ENCODE measurements at places on chromosomes 1 and 21. TPM values are rescaled to one million over a fixed set of nuclear protein-coding genes. Genes with fewer than 3 reads are reported as not detected.

GRCh38 chr1:171427852-171428471 lies 57.4 kb upstream of the PRRC2C start:
- H3K36me3 ChIP-seq, result no peaks in the 10 kb centered on the region
- H3K4me1 ChIP-seq, result no peaks in the 10 kb centered on the region
- DNase-seq, result no peak

DNA sequence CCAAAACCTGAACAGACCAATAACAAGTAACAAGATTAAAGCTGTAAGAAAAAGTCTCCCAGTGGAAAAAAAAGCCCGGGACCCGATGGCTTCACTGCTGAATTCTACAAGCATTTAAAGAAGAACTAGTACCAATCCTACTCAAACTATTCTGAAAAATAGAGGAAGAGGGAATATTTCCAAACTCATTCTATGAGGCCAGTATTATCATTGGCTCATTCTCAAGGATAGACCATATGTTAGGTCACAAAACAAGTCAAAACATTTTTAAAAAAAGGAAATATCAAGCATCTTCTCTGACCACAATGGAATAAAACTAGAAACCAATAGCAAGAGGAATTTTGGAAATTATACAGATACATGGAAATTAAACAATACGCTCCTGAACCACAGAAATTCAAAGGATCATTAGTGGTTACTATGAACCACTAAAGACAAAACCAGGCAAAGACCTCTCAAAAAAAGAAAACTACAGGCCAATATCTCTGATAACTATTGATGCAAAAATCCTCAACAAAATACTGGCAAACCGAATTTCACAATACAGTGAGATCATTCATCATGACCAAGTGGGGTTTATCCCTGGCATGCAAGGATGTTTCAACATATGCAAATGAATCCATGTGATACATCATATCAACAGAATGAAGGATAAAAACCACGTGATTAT lies 13.9 kb upstream of the IL20 start:
- H3K36me3 ChIP-seq, result peaks cover 4% of the 10 kb centered on the region
- no peak overlapping the region for H3K27ac ChIP-seq
- peaks cover 2% of the 10 kb centered on the region for H3K4me1 ChIP-seq
- H3K27me3 ChIP-seq, result peaks cover 31% of the 10 kb centered on the region

CFAP45 gene
- 1.6 TPM for total RNA-seq

DNA sequence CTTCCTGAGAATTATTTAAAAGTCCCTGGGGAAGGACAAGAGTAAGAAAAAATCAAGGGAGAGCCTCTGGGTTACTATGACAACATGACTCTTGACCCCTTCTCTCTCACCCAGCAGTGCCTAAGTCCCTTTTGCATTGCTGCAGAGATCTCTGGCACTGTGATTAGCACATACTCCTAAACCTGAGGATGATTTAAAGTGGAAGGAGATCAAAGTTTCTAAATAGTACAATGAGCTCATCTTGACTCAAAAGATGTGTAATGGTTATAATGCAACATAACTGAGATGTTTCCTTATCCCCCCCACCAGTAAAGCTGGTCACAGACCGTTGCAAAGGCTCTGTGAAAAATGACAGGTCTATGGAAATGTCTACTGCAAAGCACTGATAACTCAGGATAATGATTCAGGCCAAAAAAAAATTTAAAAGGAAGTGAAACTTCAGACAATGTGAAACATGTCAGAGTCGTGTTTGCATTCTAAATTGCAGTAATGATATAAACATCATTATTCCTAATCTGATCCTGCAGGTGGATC lies 519.2 kb downstream of the KIF26B start:
- DNase-seq, result no peak
- H3K27ac ChIP-seq, result no peak overlapping the region
- peaks cover 2% of the 10 kb centered on the region for H3K27me3 ChIP-seq
- H3K4me1 ChIP-seq, result no peaks in the 10 kb centered on the region

GRCh38 chr1:1259540-1259939 lies 13.0 kb upstream of the C1QTNF12 start:
- no peak overlapping the region for H3K4me3 ChIP-seq
- no peaks in the 10 kb centered on the region for H3K27me3 ChIP-seq
- peaks cover 11% of the 10 kb centered on the region for H3K4me1 ChIP-seq

BCAN gene
- not detected for total RNA-seq

DNA sequence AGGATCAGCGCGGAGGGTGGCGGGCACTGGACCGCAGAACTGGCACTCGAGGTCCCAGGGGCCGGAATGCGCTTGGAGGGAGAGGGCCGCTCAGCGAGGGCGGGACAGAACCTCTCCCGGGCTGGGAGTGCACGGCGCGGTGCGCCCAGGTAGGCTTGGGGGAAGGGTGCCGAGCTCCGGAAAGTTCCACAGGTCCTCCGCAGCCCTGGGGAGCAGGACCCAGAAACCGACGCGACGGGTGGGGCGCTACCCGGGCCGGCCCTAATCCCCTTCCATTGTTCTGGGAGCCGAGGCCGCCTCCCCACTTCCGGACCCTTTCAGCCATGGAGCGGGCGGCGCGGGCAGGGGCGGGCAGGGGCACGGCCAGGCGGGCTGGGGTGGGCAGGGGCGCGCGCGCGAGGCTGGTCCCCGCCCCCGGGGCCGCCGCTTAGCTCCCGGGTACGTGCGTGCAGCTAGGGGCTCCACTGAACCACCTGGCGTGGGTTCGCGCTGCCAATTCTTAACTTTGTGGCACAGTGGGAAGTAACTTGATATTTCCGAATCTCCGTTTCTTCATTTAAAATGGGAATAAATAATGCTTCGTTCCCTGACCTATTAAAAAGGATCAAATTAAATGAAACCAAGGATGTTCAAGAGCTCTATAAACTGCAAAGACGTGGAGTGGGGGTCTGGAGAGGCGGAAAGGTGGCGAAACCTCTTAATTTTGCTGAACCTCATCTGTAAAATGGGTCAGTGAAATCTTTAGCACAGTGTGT lies 20.7 kb downstream of the LGR6 start:
- no peaks in the 10 kb centered on the region for H3K36me3 ChIP-seq
- H3K27ac ChIP-seq, result no peak overlapping the region
- peaks cover 60% of the 10 kb centered on the region for H3K27me3 ChIP-seq
- peaks cover 6% of the 10 kb centered on the region for H3K4me1 ChIP-seq
- H3K4me3 ChIP-seq, result peak overlapping the region; percentile 56

LORICRIN gene
- total RNA-seq, result not detected

HSPA6 gene
- 1.4 TPM for total RNA-seq

DNA sequence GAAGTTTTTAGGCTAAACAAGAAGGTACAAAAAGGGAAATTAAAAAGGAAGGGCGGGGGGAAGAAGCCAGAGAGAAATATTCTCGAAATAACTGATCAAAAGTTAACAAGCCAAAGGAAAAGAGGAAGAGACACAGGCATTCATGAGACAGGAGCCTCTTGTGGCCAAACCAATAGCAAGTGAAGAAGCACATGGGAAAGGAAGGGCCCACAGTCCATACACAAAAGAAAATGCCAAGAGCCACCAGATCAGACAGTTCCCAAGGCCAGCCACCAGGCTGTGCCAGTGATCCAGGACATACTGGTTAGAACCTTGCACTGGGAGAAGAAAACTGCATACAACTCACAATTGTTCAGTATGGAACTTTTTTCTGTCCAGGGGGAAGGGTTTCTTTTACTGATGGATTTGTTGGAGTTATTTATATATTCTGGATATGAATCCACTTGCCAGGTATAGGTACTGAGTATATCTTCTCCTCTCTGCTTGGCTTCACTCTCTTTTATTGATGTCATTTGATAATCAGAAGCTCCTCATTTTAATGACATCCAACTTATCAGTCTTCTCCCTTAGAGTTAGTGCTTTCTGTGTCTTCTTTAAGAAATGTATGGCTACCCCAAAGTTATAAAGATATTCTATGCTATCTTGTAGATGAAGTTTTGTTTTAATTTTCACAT lies 76.8 kb downstream of the CD46 start:
- H3K27ac ChIP-seq, result peak overlapping the region; percentile 15
- H3K36me3 ChIP-seq, result peaks cover 3% of the 10 kb centered on the region
- peaks cover 69% of the 10 kb centered on the region for H3K4me1 ChIP-seq
- H3K4me3 ChIP-seq, result no peak overlapping the region

CCDC24 gene
- total RNA-seq, result 3.2 TPM

DNA sequence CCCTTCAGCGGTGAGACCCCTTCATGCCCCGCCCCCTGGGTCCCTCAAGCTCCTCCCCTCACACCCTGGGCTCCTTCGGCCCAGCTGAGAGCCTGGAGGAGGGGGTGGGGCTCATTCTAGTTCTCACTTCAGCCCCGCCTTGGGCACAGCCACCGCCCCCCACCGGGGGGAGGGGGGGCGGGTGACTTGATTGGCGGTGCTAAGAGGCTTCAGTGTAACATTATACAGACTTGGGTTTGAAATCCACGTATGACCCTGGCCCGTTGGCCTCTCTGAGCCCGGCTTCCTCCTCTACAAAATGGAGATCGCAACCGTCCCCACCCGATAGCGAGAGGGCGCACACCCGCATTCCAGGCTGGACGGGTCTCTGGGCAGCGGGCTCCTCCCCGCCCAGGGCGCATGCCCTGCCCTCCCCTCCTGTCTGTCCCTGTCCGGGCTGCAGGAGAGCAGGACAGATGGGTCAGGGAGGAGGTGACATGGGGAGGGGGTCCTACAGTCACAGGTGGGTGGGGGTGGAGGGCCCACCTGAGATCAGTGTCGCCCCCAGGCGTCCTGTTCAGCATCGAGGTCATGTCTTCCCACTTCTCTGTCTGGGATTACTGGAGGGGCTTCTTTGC lies 5.1 kb downstream of the CLCNKB start:
- no peak overlapping the region for H3K27ac ChIP-seq
- no peak for DNase-seq

GRCh38 chr1:236850077-236850979 lies 55.2 kb downstream of the MTR start:
- H3K4me1 ChIP-seq, result peaks cover 12% of the 10 kb centered on the region
- H3K27ac ChIP-seq, result no peak overlapping the region
- DNase-seq, result no peak

HAO2 gene
- not detected for total RNA-seq

- DNase-seq, result no peak
- no peak overlapping the region for H3K4me3 ChIP-seq
Measured at GRCh38 chr1:166089804-166090203, 77.0 kb downstream of the FAM78B start.

DNA sequence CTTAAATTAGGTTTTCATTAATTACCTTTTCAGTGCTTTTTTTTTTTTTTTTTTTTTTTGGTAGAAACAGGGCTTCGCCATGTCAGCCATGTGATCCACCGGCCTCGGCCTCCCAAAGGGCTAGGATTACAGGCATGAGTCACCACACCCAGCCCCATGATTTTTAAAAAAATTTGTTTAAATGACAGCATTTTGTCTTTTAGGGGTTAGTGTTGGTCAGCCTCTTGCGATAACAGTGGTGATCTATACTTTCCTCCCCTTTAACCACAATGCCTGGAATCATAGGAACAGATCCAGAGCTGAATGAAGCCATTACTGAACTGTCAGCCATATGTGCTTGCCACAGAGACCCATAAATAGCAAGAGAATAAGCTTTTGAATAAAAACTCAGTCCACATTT lies 73.9 kb downstream of the CACHD1 start:
- DNase-seq, result no peak
- H3K4me3 ChIP-seq, result no peak overlapping the region
- peaks cover 38% of the 10 kb centered on the region for H3K4me1 ChIP-seq
- H3K27ac ChIP-seq, result no peak overlapping the region

SDF4 gene
- 103 TPM for total RNA-seq

PLEKHN1 gene
- total RNA-seq, result 4.8 TPM

DNA sequence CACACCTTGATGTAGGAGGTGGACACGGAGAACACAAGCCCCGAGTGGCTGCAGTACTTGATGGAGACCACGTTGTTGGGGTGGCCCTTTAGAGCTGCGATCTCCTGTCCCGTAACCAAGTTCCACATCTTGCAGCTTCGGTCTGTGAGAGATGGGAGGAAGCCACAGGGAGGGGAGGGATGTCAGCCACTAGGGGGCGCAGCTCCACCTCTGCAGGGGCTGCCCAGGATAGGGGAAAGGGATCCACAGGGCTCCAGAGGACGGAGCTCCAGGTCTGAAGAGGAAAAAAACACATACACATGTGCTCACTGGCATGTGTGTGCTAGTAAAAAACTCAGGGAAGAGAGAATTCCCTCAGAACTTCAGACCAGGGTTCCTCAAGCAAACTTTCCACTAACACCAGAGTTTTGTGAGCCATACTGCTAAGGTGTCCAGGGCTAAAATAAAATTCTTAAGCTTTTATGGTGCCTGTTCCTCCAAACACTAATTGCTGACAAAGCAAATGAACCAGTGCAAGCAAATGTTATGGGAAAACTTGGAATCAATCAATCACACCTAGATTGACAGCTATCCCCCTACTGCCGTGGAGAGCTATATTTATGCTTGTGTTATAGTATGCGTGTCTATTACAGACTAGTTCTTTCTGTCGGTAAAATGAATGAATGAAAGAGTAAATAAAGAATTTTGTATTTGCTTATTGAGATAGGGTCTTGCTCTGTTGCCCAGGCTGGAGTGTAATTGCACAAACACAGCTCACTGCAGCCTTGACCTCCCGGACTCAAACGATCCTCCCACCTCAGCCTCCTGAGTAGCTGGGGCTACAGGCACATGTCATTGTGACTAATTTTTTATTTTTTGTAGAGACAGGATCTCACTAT lies 43.7 kb downstream of the KIF21B start:
- peaks cover 30% of the 10 kb centered on the region for H3K36me3 ChIP-seq
- H3K27ac ChIP-seq, result no peak overlapping the region
- no peaks in the 10 kb centered on the region for H3K4me1 ChIP-seq
- DNase-seq, result peak; percentile 72
- H3K27me3 ChIP-seq, result no peaks in the 10 kb centered on the region

GJA5 gene
- total RNA-seq, result not detected

DNA sequence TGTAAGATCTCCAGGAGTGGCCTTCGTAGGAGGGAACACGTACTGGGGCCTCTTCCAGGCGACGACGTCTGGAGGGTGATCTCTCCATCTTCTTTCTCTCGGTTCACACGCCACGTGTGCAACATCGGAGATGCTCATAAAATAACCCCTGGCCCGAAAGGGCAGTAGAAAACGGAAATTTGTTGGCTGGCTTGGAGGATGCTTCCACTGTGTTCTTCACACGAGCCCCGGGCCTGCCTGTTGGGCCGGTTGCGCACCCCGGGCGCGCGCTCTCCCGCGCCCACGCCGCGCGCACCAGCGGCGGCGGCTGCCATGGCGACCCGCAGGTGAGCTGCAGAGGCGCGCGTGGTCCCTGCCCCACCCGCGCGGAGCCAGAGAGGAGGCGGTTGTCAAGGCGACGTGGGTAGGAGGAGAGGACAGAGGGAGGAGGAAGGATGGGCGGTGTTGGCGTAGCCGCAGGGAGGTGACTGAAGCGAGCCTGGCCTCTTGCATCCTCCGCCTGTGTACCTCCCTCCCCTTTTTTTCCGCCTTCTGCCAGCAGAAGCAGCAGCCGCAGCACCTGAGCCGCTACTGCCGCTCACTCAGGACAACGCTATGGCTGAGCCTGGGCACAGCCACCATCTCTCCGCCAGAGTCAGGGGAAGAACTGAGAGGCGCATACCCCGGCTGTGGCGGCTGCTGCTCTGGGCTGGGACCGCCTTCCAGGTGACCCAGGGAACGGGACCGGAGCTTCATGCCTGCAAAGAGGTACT lies at the start of gene ELAPOR1:
Gene ELAPOR1 (plus strand): TSS at position 526 of the 752 bp plus-strand sequence. CDS start 69 bp downstream, at position 595.
- peak; percentile 79 for DNase-seq
- H3K36me3 ChIP-seq, result no peaks in the 10 kb centered on the region
- peak within 1 kb of the TSS; percentile 37 for H3K27ac ChIP-seq
- H3K27me3 ChIP-seq, result peaks cover 18% of the 10 kb centered on the region

PEF1 gene
- 47.2 TPM for total RNA-seq
